ENCODE measurements at places on chromosomes 13 and 19.

DNA sequence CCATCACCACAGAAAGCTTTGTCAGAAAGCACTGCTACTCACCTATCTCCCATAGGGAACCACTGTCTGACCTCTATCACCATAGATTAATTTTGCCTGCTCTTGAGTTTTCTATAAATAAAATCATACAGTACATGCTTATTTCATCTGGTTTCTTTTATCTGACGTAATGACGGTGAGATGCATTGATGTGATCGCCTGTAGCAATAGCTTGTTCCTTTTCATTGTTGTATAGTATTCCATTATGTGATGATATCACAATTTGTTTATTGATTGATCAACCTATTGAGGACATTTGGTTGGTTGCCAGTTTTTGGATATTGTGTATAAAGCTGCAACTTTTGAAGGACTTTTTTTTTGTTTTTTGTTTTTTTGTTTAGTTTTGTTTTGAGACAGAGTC, 51.9 kb upstream of the ADGRE1 start:
- DNase-seq: no peak

DNA sequence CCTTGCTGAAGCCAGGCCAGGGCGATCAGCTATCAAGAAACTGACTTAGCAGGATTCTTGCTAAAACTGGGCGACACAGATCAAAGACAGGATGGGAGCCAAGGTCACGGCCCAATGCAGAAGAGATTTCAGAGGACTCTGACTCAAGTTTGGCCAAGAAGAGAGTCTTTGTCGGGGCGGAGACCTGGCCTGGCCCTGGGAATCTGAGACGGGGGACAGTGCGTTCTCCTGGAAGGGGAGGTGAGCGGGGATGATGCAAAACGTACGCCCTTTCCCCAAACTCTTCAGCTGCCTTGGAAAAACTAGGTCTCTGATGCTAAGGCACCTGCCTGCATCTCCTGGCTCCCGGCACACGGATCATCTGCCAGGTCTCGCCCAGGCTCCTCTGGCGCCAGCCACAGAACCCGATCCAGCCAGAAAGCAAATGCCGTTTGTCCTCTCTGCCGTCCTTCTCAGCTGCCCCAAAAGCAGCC, 9.8 kb downstream of the MVB12A start:
- no peak for DNase-seq

GRCh38 chr19:18119717-18120105, 22.1 kb downstream of the MAST3 start:
- no peak for DNase-seq

DNA sequence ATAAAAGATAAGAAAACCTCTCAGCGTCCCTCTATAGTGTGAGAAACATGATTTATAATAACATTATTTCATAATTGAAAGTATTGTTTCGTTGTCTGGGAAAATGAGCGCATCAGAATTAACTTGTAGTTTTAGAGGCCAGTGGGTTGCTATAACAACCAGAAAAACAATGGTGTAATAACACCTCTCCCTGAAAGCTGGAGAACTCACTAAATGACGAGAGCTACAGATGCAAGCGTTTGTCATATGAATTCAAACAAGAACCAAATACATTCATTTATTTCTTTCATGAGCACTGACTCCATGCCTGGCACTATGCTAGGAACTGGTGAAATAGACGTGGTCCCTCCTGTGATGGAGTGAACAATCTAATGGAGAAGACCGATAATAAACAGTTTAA, 16.3 kb downstream of the KBTBD7 start:
- DNase-seq: peak; percentile 77

DNA sequence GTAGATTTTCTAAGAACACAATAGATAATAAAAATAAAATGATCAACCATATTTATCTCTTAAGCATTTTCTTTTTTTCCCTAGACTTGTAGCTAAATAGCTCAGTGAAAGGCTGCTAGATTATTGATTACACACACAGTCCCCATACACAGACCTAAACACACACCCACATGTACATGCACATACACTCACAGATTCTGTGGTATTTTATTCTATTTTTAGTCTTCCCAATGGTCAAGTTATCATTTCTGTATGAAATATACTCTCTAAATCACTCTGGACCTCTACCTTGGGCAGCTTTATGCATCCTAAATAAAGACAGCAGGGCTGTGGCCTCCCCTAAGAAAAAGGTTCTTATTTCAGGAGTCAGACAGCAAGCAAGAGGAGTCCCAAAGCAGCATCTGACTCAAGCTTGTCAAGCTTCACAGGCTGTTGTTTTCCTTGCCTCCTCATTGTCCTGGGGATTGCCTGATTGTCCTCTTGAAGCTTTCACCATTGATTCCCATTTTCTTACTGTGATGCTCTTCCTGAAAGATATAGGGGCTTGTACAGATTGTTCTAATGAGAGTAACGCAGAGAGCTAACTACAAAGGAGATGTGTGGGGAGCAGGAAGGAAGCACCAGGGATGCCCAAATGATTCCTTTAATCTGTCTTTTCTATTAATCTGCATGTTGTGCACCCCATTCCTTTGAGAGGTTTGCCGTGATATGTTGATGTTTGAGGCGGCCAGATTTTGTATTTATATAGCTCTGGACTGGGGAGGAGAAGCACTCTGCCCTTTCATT, 986.5 kb downstream of the PCDH17 start:
- no peak for DNase-seq

DNA sequence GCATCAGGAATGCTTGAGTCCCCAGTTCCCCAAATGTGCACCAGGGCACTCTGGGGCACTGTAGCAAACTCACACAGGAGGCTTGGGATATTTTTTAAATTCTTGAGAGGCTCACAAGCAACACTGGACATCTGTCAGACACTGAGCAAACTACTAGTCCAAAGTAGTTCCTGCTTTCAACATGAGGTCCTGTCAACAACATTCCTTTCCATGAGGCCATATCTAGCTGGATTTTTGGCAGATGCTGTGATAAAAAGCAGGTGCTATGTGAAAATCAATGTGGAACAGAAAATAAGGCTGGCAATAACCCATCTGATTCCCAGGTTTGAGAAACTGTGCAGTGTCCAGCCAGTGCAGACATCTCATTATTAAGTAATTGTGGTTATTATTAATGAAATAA, 50.5 kb downstream of the STARD13 start:
- peak; percentile 81 for DNase-seq

DNA sequence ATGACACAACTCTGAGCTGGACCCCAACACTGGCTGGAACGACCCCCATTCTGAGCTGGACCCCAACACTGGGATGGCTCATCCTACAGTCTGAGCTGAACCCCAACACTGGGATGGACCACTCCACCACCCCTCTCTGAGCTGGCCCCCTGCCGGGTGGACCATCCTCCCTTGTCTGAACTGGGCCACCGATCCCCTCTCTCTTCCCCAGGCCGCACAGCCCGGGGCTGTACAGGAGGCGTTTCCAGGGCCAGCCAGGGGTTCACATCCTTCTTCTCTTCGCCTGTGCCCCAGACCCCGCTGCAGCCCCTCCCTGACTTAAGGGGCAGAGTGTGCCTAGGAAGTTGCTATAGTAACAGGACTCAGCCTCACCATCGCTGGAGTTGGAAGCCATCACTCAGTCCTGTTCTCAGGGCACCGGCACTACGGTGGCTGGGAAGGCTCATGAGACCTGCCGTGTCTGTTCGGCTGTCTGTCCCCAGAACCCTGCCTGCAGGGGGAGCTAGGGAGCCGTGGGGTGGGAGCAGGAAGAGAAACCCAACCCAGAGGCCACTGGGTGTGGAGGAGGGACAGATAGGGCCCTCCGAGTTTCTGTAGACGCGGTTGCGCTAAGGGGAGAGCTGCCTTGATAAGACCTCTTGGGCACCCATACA, 3.7 kb downstream of the PRKACA start:
- no peak for DNase-seq

DNA sequence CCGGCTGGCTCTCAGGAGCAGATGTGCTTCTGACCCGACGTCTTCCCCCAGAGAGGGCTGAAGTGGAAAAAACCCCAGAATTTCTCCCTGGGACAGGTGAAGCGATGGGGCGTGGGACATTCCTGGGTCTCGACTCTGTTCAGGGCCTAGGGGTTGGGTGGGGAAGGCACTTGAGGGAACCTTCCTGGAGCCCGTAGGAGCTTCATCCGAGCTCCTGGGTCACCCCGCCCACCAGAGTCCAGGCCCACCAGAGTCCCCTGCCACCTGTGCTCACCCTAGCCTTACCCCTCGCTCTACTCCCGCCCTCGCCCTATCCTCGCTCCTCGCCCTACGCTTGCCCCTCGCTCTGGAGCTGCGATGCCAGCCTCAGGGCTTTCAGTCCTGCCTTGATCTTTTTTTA, 23.2 kb downstream of the EPN1 start:
- DNase-seq: no peak

DNA sequence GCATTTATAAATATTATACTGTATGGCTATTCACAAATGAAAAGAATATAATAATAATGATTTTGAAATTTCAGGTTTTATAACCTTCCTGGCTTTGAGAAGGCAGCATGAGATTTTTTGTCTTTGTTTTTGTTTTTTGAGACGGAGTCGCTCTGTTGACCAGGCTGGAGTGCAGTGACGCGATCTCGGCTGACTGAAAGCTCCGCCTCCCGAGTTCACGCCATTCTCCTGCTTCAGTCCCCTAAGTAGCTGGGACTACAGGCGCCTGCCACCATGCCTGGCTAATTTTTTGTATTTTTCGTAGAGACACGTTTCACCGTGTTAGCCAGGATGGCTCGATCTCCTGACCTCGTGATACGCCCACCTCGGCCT, 64.1 kb downstream of the ZNF429 start:
- peak; percentile 6 for DNase-seq

DNA sequence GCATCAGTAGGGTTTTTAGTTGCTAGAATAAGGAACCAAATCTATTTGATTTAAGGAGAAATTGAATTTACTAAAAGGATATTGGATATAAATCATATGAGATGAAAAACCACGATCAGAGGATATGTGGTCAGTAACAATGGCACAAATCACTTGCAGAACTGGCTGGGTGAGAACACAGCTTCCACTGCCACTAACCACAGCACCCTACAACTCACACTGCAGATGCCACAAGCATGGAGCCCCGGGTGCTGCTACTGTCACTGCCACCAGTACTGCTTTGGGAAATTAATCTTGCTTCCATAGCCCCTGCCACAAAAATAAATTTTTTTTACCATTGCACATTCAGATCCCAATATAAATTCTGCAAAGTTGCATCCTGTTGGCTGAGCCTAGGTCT, 40.6 kb upstream of the KLF12 start:
- no peak for DNase-seq

Data from fibroblast of mammary gland (primary cell).